ENCODE measurements at places on chromosomes 7 and 10. TPM values are rescaled to one million over a fixed set of nuclear protein-coding genes. Genes with fewer than 3 reads are reported as not detected.
A peak's percentile ranks its signal among the peaks of the same experiment; 100 is the strongest.

GRCh38 chr7:99126921-99127553 is 16.9 kb downstream of the SMURF1 start:
- no peak for DNase-seq

- no peak for DNase-seq
Observed at GRCh38 chr7:22831602-22832305, 9.1 kb upstream of the TOMM7 start.

- DNase-seq = no peak
Observed at GRCh38 chr10:43354330-43354635, 17.2 kb upstream of the FXYD4 start.

Gene SPDYE11
- total RNA-seq = not detected

- no peak for DNase-seq
Observed at GRCh38 chr10:103837370-103838069, 17.9 kb downstream of the SH3PXD2A start.

Gene FAM13C
- 15.7 TPM for total RNA-seq

GRCh38 chr10:22320591-22321155 is at the start of gene BMI1:
TSS of gene BMI1 (plus strand) at chr10:22321099. CDS start at chr10:22326450, 5,351 bp downstream.
- peak; percentile 94 for DNase-seq

DNA sequence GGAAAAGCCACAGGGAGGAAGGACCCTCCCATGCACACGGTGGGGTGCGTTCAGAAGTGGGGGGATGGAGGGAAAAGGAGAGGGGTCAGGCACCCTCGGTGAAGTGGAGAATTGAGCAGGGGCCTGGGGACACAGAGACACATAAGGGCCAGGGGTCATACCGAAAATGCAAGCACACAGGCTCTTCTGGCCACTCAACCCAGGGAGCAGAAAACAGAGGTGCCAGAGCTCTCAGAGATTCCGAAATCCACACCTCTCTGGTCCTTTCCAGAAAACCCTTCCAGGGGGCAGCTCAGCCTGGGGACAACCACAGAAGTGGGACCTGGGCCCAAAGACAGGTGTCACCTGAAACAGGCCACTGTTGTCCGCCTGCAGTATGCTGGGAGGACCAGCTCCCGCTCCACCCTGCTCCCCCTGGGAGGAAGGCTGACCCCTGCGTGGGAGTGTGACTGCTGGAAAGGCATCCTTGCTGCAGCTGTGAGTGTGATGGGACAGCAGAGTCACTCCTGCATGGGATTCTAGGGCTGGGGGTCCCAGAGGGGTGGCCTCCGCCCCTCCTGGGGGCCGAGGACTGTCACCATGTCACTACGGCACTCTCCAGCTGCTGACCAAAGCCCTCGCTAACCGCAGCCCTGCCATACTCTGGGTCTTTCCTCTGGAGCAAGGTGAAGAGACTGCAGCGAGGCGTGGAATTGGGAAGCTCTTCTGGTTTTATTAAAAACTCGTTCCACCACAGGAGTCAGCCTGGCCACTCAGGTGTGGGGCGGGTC is 63.1 kb downstream of the TMEM209 start:
- no peak for DNase-seq

GRCh38 chr7:55021053-55021452 is 2.2 kb downstream of the EGFR start:
- no peak for DNase-seq

Gene TCAF2
- total RNA-seq = 6.1 TPM

DNA sequence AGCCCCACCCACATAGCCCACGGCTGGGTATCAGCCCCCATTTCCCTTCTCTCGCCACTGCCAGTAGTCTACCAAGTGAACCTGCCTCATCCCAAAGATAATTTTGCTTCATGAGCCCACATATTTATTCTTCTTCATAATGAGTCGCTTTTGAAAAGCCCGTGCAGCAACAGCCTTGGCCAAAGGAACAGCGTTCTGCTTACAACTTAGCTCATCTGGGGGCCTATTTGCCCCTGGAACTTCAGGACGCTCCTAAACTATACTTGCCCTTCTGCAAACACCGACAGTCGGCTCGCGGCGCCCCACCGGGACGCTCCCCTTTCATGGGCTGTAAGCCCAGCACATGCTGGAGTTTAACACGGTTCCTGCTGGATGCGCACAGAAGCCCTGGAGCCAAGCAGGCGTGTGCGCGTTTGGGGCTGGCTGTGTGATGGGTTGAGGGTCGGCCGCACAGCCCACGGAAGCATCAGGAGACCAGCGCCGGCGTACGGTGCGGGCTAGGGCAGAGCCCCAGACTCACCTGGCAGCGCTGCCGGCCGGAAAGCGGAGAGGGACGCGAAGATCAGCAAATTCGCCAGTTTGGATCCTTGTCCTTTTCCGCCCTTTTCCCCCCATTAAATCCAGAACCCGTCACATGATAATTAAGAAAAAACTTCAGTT is 370 bp downstream of the TMEM60 start:
- peak; percentile 46 for DNase-seq

DNA sequence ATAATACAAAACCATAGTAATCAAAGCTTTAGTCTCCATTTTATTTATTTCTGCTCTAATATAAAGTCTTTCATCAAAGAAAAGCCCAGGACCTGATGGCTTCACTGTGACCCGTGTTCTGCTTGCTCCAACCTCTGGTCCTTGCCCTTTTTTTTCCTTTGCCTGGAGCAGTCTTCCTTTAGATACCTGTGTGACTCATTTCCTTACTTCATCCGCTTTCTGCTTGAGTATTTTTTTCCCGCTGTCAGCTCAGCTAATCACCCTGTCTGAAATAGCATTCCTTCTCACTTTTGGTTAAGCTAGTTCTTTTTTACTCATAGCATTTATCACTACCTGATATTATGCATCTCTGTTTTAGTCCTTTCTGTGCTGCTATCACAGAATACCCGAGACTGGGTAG is 194.8 kb downstream of the ABCA13 start:
- no peak for DNase-seq

DNA sequence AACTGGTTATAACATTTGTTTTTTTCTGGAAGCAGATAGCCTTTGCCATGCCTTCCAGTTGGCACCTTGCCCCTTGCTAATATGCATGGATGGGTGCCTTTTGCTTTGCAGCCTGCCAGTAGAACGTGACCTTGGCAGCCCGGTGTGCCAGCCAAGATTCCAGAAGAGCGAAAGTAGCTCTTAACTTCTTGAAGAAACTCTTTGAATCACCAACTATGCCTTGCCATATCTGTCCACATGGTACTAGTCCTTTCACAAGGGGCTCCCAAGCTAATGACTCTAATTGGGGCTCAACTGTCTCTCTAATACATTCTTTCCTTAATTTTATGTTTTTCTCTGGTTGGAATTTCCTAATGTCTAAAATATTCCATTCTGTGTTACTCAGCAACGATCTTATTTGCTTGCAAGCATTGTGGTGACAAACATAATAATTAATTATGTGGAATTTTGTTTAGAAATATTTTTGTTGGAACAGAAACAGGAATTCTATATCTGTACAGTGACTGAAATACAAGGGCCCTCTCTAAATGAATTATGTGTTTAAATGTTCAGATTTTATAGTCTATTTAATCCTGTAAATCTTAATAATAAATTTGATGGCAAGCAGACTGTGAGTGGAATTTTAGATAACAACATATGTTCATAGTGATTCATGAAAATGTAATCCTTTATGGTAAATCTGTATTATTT is 45.8 kb downstream of the HDAC9 start:
- no peak for DNase-seq

Gene LRRC17
- total RNA-seq = 4.7 TPM

Gene TRIL
- total RNA-seq = 2.8 TPM

DNA sequence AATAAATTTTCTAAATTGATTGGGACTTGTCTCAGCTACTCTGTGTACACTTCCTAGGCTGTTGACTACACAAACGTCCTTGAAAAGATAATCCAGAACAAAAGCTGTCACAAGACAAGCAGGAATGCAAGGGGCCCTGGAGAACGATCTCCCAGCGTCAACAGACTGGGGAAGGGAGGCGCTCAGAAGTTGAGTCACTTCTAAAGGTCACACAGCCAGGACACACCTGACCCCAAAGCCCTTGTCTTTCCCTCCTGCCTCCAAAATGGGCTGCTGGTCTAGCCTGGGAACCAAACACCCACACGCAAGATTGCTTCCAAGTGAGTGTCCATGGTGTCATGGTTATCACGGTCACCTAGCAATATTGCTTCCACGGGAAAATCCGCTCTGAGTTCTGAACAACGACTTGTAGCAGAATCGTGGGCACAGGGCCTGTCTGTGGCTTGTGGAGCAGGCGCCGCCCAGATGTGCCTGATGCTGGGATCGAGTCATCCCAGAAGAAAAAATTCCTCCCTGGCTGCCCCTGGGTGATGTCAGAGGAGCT is 49.8 kb downstream of the SPOCK2 start:
- no peak for DNase-seq

GRCh38 chr7:22292531-22292930 is 64.4 kb downstream of the RAPGEF5 start:
- no peak for DNase-seq

Gene CPXM2
- total RNA-seq = 0.61 TPM

DNA sequence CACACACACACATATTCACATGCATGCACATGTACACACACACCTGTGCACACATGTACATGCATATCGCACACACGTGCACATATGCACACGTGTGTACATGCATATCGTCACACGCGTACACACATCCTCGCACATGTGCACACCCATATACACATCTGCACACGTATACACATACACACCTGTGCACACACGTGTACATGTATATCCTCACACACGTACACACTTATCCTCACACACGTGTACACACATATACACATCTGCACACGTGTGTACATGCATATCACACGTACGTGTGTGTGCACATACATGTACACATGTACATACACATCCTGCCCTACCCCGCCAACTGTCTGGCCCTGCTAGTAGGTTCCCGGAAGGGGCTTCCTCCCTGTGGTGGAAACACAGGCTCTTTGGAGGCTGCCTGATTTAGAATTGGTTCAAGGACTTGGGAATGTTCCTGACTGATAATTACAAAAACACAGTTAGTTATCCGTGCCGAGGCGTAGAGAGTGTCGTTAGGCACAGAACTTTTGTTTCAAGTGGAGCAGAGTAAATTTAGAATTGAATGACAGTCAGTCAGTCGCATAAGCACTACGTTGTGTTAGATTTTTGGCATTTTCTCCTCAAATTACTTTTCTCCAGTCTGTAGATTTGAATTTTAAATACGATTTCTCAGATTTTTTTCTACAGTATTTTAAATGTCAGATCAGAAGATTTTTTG is 18.5 kb upstream of the PRKAR1B start:
- no peak for DNase-seq

Gene VTI1A
- 53.5 TPM for total RNA-seq

DNA sequence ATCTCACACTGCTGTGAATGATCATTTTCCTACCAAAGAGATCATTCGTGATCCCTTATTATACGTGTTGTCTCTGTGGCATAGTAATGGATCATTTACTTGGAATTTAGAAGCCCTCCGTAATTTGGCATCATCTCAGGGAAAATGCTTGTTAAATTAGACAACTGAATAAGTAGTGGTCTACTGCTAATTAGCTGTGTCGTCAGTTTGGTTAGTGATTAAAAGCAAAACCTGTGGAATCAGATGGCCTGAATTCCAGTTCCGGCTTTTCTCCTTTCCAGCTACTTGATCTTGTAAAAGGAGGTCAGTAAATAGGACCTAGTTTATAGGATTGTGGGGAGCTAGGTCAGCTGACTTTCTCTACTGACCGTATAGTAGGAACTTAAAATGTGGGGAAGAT is 65.6 kb downstream of the RBM33 start:
- DNase-seq = no peak

GRCh38 chr10:4008676-4009382 is 223.8 kb upstream of the KLF6 start:
- no peak for DNase-seq

Gene SEMA3E
- 14.2 TPM for total RNA-seq

Gene OR2A12
- total RNA-seq = not detected

Gene TMEM196
- not detected for total RNA-seq

Gene SHOC2
- total RNA-seq = 24.2 TPM

GRCh38 chr10:115063701-115064658 is 29.2 kb upstream of the ATRNL1 start:
- no peak for DNase-seq

DNA sequence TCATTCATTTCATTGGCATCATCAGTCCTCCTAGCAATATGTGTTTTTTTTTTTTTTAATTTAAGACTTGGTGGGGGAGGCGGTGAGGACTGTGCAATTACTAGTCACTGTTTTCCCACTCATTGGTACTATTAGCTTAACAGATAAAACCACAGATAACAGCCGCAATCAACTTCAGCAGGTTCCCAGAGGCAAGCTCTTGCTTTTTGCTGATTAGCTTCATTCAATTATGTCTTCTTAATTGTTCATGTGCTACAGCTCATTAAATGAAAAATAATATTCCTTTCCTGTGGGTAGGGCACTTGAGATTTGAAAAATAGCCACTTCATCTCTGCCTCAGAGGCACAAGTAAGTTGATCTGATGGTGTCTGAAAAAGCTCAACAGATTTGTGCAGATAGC is 215.5 kb downstream of the PCDH15 start:
- no peak for DNase-seq

Gene HMX2
- not detected for total RNA-seq

- no peak for DNase-seq
Observed at GRCh38 chr10:35208949-35209613, 82.4 kb downstream of the CREM start.

Gene RPEL1
- total RNA-seq = not detected

Gene ENO4
- 0.46 TPM for total RNA-seq

Gene SPDYE8
- not detected for total RNA-seq

Gene DHTKD1
- total RNA-seq = 14.5 TPM
